ENCODE measurements at places on chromosomes 12 and 14.

DNA sequence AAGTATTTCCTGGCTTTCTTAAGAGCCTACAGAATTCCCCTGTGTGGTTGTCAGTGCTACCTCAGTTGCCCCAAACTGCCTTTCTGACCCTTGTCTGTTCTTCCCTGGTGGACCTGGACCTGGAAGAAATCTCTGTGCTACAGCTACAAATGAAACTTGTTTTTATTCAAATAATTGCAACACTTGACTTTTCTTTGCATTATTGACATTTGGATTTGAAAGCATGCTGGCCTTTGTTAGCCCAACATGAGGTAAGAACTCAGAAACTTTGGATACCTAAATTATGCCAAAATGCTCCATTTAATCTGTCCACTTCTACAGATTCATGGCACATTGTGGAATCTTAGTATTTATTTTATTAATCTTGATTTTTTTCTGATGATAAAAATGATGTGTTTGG, 142.9 kb downstream of the SAMD4A start:
- DNase-seq = no peak

DNA sequence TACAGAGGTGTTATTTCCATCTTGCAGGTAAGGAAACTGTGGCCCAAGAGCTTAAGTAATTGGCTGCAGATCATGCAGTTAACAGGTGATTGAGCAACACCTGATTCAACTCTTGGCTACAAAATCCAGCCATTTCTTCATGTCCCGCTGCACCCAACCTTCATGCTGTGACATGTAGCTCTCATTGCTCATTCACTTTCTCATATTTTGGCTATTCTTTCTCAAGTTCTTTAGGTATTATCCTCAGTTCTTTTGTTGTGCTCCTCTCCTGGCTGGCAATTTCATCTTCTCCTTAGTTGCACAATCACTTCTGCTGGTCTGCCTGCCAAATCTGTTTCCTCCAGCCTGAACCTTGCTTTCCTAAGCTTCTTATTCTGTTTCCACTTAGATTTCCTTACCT, 300.8 kb downstream of the SSPN start:
- DNase-seq = no peak

DNA sequence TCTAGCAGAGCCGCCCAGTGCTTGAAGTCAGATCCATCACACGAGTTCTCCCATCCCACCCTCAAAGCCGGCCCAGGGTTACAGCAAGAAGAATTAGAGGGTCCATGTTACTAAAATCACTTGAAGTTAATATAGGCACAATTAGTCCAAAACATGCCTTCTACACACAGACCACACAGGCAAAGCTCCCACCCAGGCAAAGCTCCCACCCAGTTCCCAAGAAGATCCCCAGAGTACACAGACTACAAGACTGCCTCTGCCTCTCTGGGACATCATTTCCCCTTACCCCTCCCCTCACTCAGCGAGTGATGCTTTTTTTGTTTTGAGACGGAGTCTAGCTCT, 3.3 kb downstream of the GLI1 start:
- no peak for DNase-seq

DNA sequence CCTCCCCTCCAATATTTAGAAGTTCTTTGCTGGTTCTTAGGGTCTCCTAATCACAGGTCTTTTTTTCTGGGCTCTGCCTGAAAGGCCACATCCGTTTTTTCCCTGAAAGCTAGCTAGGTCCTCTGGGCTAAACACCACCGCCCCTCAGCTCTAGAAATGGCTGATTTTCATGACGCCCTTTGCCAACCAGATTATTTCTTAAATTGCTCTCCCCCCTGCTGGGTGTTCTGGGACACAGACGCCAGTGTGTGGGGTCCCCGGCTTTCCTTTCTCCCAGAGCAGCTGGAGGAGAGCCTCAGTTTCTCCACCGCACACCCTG, 45.3 kb upstream of the ATP23 start:
- no peak for DNase-seq

GRCh38 chr14:101947904-101948665, 16.3 kb upstream of the DYNC1H1 start:
- DNase-seq = peak; percentile 99

- DNase-seq = no peak
Observed at GRCh38 chr12:110012137-110012536, 12.9 kb downstream of the ANKRD13A start.

GRCh38 chr14:94682736-94683135, 70.5 kb downstream of the SERPINA3 start:
- no peak for DNase-seq

DNA sequence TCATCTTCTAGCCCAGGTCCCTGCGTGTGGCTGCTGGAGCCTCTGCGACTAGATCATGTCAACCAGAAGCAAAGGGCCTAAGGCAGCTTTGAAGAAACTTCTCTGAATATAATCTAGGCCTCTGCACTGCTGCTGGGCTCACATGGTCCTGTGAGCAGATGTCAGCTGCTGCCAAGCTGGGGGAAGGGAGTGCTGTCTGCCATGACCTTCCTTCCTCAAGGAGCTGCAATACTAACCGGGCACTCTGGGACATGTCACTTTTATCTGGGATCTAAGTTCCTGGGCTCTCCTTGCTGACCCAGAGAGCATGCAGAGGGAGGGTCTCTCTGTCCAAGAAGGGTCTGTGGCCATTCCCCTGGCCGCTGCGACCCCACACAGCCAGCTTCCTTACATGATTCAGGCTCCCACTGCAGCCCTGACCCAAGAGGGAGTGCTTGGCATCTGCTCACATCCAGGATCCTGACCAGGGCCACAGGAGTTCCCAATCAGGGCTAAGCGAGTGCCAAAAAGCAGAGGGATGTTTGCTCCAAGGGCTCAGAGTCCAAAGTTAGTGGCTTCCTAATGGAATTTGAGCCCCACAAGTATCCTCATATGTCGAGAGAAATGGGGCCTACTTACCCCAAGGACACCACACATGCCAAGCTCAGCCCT, 74.0 kb downstream of the PLEKHG3 start:
- no peak for DNase-seq

- no peak for DNase-seq
Observed at GRCh38 chr12:46227616-46228015, 41.2 kb downstream of the SLC38A1 start.

- DNase-seq = no peak
Observed at GRCh38 chr14:29290441-29290840, 523.9 kb downstream of the FOXG1 start.

- DNase-seq = no peak
Observed at GRCh38 chr14:99938896-99939295, 126.3 kb upstream of the EVL start.

DNA sequence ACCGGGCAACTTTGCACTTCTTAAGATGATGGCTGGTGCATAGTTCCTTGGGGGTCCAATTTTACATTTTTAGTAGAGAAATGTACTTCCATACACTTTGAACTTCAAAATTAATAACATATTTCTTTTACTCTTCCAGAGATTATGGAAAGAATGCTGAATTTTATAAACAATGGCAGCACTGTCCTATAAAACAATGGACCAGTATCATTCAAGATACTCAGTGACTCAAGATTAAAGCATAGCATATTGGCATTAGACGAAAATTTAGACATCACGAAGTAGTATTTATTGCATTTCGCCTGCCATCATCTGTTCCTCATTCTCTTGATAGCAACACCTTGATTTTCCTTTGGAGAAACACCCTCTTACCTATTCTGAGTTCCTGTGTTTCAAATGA, 118.3 kb upstream of the ATF7IP start:
- no peak for DNase-seq

DNA sequence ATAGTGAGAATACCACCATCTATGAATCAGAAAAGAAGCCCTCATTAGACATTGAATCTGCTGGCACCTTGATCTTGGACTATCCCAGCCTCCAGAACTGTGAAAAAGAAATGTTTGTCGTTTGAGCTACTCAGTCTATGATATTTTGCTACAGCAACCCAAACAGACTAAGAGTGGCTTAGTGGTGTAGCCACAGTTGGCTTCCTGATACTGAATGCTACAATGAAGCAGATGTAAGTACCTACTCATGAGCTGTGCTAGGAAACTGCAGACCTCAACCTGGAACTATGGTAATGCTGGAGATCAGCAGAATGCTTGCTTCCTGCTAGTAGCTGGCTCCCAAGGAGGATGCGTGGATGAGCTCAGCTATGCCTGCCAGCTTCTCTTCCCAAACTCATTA, 268.6 kb upstream of the CRY1 start:
- no peak for DNase-seq

- no peak for DNase-seq
Observed at GRCh38 chr12:51792417-51792816, 56.1 kb downstream of the FIGNL2 start.

DNA sequence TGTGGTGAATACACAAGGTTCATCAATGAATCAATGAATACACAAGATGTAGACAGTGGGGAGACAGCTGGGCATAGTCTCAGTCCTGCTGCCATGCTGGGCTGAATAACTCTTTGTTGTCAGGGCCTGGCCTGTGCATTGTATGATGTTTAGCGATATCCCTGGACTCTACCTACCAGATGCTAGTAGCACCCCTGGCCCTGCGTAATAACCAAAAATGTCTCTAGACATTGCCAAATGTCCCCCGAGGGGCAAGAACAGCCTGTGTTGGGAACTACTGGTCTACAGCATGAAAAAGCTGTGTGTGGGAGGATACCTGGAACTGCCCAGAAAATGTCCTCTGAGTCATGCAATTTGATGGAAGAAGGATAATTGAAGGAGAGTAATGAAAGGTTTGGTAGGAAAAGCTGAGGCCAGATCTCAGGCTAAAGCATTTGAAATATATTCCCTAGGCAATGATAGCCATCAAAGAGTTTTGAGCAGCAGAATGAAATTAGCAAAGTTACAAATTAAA, 128.2 kb downstream of the TMEM30B start:
- no peak for DNase-seq

DNA sequence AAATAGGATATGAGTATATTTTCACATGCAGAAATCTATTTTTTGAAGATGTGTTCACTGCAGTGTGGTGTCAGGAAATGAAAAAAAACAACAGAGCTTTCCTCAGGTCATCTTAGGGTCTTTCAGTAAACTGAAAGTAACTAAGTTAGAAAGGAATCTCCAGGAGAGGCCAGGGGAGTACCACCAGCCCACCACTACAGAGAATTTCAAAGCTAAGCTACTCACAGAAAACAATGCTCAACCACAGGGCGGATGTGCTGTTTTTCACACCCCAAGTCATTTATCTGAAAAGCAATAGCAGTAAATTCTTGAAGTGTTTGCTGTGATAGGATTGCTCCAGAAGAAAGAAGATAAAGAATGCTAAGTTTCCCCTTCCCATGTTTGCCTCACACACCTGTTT, 79.0 kb downstream of the IFNG start:
- DNase-seq = no peak

DNA sequence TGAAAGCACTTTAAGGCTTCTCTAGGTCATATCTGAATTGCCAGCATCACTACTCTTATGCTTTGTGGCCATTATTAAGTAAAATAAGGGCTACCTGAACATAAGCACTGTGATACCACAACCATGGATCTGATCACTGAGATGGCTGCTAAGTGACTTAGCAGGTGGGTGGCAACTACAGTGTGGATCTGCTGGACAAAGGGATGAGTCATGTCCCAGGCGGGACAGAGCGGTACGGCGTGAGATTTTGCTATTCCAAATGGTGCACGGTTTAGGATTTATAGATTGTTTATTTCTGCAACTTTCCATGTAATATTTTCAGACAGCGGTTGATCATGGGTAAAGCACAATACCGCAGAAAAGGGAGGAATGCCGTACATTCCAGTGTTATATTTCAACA, 39.4 kb downstream of the MLXIP start:
- DNase-seq = no peak

DNA sequence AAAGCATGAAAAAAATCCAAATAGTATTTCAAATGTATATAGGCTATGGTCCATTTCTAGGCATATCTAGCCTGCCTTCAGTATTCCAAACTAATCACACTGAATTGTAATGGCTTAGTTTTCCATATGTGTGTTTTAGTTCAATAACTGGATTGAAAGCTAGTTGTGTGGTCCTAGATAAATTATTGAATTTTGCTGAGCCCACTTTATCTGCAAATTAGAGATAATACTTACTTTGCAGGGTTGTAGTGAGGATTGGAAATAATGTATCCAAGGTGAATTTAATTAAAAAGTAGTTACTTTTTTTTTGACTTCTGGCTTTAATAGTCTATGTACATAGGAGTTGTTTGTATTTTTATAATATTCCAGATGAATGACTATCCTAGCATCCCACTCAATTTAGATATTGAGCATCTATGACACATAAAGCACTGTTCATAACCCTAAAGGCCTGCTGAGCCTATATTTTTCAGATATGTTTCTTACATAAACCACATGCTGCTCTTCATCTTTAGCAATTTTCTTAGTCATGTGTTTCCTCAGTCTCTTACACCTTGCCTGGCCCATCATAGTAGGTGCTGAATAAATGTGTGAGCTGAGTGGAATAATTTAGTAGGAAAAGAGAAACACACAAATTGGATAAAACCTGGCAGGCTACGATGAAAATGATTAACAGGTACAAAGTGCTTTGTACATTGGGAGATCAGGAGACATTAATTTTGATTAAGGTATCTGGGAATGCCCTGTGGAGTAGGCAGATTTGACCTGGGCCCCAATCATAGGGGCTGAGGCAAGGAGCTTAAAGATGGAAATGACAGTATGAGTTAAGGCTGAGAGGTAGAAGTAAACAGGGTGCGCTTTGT, 1.1 kb upstream of the ATP23 start:
- DNase-seq = no peak
